Progenitor cell of endocrine pancreas (in vitro differentiated cells): ENCODE measurements at places on chromosomes 6 and 20. TPM values are rescaled to one million over a fixed set of nuclear protein-coding genes. Genes with fewer than 3 reads are reported as not detected.

- no peak for DNase-seq
Observed at GRCh38 chr6:33672808-33673207, 38.7 kb downstream of the UQCC2 start.

Gene HCRTR2
- not detected in 2 replicates for total RNA-seq

Gene FRK
- total RNA-seq, result 8.6 and 8.8 TPM in 2 replicates

- DNase-seq, result peak; percentile 34
Observed at GRCh38 chr6:116461932-116462885, 1.0 kb downstream of the CALHM6 start.

DNA sequence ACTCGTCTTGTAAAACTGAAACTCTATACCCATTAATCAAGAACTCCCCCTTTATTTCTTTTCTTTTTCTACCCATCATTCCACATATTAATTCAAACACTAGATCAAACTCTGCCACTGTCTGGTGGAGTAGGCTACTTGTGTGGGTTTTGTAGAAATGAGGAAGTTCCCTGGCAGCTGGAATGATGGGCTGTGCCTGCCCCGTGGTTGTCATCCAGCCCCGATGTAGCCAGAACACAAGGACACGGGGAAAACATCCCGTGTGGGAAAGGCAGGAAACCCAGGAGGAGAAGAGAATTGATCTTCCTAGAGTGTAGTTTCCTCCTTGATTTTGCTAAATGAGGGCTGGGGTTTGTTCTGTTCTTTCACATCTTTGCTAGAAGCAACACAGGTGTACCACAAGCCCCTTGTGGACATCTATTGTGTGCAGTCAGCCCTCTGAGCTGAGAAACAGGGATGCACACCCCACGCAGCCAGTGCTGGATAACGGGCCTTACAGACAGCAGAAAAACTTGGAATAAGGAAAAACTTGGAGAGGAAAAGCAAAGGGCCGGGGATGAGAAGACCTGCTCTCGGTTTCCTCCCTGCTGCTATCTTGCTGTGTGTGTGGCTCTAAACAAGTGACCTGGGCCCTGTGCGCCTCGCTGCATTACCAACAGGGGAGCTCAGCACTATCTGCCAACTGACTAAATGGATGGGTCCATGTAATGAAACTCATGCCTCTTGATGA, 88.0 kb downstream of the SCML4 start:
- DNase-seq, result no peak

DNA sequence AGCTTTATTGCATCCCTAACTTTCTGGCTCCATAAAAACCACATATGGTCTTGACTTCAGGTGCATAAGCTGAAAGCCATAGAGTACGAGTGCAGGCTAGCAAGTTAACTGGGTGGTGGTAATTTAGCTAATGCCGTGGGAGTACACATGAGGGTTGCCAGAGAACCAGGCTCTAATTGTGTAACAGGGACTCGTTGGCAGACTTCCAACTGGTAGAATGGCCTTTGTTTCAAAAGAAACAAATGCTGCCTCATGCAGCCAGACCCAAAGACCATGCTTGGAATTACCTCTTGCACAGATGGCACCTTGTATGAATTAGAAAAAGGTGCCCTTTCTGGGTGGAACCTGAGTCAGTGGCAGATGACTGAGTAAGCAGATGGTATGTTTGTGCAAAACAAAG, 73.2 kb downstream of the LY86 start:
- no peak for DNase-seq

Gene PHF3
- 61.6 and 64.1 TPM in 2 replicates for total RNA-seq

- DNase-seq, result no peak
Observed at GRCh38 chr6:122049341-122049740, 350.1 kb upstream of the HSF2 start.

Gene CNR1
- total RNA-seq, result 23.8 and 26.2 TPM in 2 replicates

- DNase-seq, result no peak
Observed at GRCh38 chr6:81950877-81951276, 198.4 kb upstream of the TENT5A start.

Gene CST2
- not detected in 2 replicates for total RNA-seq

DNA sequence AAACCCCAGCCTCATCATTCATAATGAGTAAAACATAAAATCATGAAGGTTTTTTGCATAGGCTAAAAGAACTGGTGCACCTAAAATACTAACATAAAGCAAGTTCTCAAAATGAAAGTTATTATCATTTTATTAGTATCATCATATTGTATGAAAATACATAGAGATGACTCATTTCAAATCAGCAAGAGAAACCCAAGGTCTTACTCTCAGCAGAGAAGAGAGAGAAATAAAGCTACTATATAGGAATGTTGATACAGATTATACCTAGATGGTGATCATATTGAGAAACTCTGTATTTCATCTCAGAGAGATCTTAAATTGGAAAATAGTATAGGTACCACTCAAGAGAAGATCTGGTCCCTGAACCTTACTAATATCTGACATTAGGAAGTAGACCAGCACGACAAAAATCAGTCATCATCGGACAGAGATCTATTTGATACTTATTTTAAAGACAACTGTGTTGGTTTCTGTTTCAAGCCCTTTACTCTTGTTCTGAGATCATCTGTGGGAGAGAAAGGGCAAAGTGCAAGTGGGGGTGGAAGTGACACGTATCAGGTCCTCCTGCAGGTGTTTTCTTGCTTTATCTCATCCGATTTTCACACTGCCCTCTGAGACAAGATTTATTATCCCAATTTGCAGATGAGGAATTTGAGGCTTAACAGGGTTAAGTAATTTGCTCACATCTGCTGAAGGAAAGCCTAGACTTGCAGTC, 532.3 kb downstream of the MAFB start:
- DNase-seq, result no peak

GRCh38 chr6:12385316-12385715, 95.2 kb downstream of the EDN1 start:
- no peak for DNase-seq

GRCh38 chr6:90274451-90275030, 22.1 kb downstream of the BACH2 start:
- DNase-seq, result no peak

DNA sequence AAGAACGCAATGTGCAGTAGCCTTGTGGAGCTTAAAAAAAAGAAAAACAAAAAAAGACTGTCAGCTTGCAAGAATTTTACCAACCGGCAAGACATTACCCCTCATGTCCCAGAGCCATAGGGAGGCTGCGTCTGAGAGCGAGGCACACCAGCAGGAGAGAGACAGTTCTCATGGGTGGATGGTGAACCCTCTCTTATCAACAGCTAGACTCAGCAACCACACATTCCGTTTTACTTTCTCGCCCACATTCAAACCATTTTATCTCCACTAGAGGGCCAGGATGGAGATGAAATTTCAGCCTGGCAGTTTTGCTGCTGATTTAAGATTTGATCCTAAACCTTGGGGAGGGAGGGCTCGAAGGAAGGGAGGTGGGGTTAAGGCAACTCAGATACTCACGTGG, 247.0 kb downstream of the ATXN1 start:
- no peak for DNase-seq

Gene BCAS1
- 0.81 and 1.00 TPM in 2 replicates for total RNA-seq

- DNase-seq, result no peak
Observed at GRCh38 chr6:130783416-130784107, 43.6 kb upstream of the SMLR1 start.

GRCh38 chr6:150167479-150167873, 24.6 kb downstream of the PPP1R14C start:
- DNase-seq, result no peak

DNA sequence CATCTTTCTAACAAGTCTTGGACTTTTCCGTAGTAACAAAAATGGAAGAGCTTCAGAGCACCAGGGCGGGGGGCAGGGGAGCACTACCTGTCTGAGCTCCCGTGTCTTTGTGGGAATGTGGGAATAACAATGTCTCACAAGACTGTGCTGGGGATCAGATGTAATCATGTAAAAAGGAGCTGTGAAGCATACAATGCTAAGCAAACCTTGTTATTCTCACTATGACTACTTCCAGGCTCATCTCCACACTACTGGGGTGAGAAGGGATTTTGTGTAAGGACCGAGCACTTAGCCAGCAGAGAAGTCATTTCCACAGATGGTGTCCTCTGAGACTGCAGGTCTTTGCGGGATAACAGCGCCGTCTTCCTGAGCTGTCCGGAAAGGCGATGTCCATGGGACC, 27.1 kb downstream of the PRR18 start:
- no peak for DNase-seq
